ENCODE measurements at places on chromosomes 11 and 22.

DNA sequence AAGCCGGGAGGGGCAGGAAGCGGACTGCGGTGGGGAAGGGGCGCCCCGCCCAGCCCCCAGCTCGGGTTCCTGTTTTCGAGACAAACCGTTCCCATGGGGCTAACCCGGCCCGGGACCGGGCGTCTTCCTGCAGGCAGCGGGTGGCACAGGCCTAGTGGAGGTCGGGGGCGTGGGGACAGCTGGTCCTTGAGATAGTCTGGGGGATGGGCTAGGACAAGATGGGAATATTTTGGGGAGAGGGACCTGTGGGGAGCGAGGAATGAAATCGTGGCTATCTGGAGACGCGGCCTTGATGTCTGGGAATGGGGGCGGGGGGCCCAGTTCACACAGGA, 1.2 kb upstream of the RASGRP2 start:
- DNase-seq: no peak

DNA sequence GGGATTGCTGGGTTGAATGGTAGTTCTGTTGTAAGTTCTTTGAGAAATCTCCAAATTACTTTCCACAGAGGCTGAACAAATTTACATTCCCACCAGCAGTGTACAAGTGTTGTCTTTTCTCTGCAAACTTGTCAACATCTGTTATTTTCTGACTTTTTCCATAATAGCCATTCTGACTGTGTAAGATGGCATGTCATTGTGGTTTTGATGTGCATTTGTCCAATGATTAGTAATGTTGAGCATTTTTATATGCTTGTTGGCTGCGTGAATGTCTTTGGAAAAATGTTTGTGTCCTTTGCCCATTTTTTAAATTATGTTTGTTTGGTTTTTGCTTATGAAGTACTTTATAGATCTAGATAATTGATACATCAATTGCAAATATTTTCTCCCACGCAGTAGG, 1025.0 kb downstream of the JRKL start:
- no peak for DNase-seq

- DNase-seq: no peak
Observed at GRCh38 chr22:22605074-22605404, 39.4 kb upstream of the GGTLC2 start.

- DNase-seq: no peak
Observed at GRCh38 chr11:93236741-93237675, 39.2 kb upstream of the SLC36A4 start.

- no peak for DNase-seq
Observed at GRCh38 chr11:125055107-125055715, 7.9 kb upstream of the SLC37A2 start.

GRCh38 chr11:33490842-33491370, 209.7 kb downstream of the C11orf91 start:
- DNase-seq: no peak

DNA sequence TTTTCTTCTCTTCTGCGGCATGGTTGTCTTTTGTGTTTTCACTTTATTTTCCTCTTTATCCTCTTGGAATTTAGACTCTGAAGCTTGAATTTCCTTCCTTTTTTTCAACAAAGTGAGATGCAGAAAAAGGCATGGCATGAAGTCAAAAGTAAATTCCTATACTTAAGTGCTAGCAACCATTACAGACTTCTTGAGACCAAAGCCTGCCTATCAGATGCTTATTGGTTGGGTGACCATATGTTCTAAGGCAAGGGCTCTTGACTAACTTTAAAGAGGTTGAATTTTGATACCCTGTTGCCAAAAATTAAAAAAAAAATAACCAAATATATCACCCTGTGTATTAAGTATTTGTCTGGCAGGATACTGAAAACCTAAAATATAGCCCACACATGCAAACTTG, 237.4 kb downstream of the TMEM135 start:
- no peak for DNase-seq

DNA sequence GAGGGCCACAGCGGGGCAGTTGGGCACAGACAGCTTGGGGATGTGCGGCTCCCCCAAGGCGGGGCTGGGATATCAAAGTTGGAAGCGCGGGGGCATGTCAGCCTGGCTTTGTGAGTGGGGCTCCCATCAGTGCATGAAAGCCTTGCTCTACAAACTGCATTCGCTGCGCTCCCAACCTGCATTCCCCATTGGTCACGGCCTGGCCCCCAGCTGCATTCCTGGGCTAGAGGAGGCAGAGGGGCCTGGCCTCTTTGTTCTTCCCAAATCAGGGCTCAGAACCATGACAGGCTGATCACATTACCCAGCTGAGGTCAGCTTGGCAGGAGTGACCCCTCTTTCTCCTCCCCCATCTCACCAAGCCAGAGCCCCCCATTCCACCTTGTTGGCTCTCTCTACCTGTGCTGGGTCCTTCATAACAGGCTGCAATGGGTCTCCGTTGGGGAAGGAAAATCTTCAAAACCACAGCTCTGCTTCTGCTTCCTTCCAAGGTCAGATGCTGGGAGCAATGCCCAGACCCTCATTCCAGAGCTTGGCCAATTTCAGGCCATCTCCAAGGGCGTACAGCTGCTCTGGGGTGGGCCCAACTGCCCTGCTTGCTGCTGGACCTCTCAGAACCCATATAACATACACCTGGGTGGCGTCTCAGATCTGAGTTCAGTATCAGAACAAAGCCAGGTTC, 38.7 kb upstream of the CDON start:
- no peak for DNase-seq

GRCh38 chr11:66221726-66222236, 46.7 kb upstream of the RAB1B start:
- DNase-seq: no peak

DNA sequence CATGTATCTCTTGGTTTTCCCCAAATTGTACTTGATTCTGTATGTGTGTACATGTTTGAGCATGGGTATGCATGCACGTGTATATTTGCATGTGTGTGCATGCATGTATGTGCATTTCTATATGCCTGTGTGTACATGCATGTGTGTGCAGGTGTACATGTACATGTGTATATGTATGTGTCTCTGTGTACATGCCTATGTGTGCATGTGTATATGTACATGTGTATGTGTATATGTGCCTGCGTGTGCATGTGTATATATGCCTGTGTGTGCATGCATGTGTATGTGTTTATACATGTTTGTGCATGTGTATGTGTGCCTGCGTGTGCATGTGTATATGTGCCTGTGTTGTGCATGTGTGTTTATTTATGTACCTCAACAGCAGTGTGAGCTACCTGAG, 5.3 kb upstream of the NCF4 start:
- DNase-seq: no peak

GRCh38 chr11:117289795-117290194, 1.4 kb upstream of the BACE1-AS start:
- no peak for DNase-seq

GRCh38 chr11:118911113-118911879, 14.4 kb downstream of the BCL9L start:
- no peak for DNase-seq

- no peak for DNase-seq
Observed at GRCh38 chr22:43262990-43263644, 76.2 kb upstream of the TTLL12 start.

- DNase-seq: no peak
Observed at GRCh38 chr11:95435628-95436353, 204.8 kb upstream of the SESN3 start.

DNA sequence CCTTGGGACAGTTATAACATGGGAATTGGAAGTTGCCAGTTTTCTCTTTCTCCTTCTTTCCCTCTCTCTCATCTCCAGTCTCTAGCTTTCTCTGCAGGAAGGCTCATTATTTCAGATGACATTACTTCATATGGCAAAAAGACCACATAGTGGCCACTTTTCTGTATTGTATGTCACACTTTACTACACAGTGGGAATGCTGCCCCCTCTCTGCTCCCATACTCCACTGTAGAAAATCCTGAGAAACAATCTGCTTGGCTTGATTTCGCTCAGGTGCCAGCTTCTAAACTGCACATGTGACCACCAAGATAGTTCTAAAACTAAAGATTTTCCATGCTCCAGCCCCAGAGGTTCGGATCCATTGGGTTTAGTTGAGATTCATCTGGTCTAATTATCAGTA, 860.7 kb upstream of the CCDC90B start:
- DNase-seq: no peak

GRCh38 chr11:72578991-72579815, 95.0 kb downstream of the PDE2A start:
- DNase-seq: no peak

- peak; percentile 58 for DNase-seq
Observed at GRCh38 chr11:8099291-8099899, 18.4 kb downstream of the TUB start.

DNA sequence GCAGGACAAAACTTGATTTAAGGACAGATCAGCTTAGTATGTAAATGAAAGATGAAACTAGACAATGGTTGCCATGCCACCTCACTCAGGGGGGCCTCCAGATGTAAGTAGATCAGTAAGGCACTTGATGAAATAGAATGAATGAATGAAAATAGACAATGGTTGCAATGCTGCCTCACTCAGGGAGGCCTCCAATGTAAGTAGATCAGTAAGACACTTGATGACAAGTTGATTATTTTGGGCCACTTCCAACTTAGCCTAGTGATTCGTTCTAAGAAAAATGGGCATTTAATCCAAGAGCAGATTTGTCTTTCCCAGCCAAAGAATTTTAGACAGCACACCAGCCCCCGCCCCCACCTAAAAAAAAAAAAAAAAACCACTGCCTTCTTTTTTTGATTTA, 19.2 kb upstream of the SLC5A12 start:
- DNase-seq: no peak

GRCh38 chr11:11149671-11150459, 203.2 kb downstream of the CSNK2A3 start:
- no peak for DNase-seq

GRCh38 chr11:133892126-133892525, 46.8 kb upstream of the SPATA19 start:
- no peak for DNase-seq

DNA sequence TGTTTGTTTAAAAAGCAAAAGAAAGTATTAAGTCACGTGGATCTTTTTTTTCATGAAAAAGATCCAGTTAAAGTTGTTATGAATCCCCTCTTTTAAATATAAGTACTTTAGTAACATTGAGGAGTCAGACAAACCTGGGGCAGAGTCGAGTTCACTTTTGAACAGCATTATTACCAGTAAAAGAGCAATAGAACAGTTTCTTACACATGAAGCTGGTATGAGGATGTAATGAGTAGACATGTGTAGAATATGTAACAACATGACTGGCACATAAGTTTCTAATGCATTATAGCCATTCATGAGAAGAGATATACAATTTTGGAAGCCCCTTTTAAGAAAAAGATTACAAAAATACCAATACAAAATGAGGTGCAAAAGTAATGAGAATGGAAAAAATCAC, 7.6 kb upstream of the MUC15 start:
- DNase-seq: no peak

- no peak for DNase-seq
Observed at GRCh38 chr22:39234472-39234787, 10.4 kb downstream of the PDGFB start.

DNA sequence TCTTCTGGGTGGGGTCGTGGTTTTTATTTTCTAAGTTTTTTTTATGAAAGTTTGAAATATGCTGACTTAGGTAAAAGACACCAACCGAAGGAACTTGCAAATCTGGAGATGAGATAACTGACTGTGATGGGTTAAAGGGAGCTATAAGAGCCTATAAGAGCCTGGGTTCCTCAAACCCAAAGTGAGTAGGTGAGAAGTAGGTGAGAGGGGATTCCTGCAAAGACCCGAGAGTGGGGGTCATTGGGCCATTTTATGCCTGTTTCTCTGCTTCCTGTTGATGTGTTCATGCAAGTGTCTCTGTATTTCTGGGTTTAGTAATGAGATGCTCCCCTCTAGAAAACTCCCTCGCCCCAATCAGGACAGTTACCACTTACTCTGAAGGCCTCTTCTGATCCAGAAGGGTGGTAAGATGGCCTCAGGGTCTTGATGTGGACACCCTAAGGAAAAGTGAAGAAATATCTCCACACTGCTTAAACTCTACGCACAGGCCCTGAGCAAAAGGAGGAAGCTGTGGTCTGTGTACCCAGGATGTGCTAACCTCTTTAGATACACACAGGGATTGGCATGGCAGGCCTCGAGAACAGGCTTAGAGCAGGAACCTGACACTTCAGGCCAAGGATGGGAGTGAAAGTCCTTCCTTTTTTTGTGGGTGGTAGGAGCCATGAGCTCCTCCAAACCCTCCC, 1.8 kb downstream of the FLI1 start:
- no peak for DNase-seq

- no peak for DNase-seq
Observed at GRCh38 chr11:24636291-24636629, 139.4 kb downstream of the LUZP2 start.

- no peak for DNase-seq
Observed at GRCh38 chr11:92399705-92400104, 175.1 kb downstream of the FAT3 start.

GRCh38 chr11:68825571-68825970, 16.1 kb downstream of the CPT1A start:
- no peak for DNase-seq

- DNase-seq: no peak
Observed at GRCh38 chr22:41833369-41834004, 582 bp downstream of the SREBF2 start.

- DNase-seq: no peak
Observed at GRCh38 chr11:99069856-99070444, 49.2 kb downstream of the CNTN5 start.

DNA sequence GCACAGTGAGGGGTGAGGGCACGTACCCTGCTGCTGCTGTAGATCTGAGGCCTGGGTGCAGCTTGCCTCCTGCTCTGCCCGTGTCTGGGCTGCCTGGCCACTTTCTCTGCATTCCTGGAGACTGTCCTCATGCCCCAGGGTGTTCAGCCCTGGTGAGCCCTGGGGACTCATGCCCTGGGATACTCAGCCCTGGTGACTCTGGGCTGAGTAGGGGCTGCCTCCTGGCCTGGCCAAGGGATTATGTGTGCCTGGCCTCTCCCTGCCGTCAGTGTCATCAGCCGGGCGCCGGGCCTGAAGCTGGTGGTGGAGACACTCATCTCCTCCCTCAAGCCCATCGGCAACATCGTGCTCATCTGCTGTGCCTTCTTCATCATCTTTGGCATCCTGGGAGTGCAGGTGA, 94.7 kb downstream of the CACNA1I start:
- DNase-seq: no peak

All from NCI-H187 (cell line).